ENCODE measurements at places on chromosomes 6 and 20.

DNA sequence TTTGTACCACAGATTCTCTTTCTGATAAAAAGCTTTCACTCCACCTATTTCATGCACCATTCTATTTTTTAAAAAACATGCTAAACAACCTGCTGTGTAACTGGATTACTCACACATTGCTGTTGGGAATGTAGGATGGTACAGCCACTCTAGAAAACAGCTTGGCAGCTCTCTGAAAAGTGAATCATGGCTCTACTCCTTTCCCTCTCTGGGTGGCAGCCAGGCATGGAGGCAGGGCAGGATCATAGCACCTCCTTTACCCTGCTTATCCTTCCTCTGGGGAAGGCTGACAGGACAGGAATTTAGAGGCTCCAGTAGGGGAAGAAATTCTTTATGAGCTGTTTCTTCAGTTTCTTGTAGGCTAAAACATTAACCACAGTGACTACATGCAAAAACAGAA, 6.7 kb upstream of the VNN2 start:
- no peak for DNase-seq

DNA sequence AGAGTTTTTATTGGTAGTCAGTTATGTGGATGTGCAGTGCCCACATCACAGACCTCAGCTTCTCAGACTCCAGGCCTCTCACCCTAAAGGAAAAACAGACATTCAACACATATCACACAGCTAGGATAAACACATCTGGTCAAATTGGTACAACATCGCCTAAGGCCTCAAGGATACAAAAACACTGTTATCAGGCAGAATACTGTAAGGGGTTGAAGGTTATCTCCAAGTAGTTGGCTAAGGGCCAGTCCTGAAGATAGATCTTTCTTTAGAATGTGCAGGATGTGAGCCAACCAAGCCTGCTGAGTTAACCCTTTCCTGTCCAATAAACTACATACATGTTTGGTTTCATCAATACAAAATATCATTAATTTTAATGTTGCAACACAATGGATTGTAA, 308.4 kb upstream of the GJE1 start:
- DNase-seq: no peak

GRCh38 chr20:3697588-3698305, 14.7 kb downstream of the SIGLEC1 start:
- no peak for DNase-seq

DNA sequence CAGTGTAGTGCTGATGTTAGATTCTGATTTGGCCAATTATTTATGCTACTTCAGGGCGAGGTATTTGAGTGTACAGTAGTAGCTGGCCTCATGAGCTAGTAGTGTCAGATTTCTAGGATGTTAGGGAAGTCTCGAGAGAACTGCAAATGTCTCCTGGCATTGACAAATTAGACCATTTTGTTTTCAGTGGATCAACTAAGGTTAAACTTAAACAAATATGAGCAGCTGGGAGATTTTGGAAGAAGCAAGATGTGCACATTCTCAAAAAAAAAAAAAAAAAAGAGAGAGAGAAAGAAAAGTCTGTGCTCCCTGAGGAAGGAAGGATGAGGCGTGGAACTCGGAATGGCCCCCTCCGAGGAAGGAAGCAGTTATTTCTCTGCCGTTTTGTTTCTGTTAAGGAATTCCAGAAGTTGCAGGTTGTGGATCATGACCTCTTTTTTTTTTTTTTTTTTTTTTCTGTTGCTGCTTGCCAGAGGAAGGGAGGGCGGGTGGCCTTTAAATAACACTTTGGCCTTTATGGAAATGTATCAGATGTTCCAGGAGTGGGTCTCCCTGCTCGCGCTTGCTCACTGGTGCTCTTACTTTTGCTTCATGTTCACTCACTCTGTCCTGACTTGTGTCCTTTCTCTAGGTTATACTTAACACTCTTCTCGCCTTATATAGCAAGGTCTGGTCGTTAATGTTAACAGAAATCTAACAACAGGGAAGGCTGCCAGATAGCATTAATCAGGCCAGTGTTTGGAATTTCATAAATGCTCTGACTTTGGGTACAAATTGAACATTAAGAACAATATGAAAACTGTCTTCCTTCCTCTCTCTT, 124.4 kb downstream of the TCP11 start:
- DNase-seq: no peak

DNA sequence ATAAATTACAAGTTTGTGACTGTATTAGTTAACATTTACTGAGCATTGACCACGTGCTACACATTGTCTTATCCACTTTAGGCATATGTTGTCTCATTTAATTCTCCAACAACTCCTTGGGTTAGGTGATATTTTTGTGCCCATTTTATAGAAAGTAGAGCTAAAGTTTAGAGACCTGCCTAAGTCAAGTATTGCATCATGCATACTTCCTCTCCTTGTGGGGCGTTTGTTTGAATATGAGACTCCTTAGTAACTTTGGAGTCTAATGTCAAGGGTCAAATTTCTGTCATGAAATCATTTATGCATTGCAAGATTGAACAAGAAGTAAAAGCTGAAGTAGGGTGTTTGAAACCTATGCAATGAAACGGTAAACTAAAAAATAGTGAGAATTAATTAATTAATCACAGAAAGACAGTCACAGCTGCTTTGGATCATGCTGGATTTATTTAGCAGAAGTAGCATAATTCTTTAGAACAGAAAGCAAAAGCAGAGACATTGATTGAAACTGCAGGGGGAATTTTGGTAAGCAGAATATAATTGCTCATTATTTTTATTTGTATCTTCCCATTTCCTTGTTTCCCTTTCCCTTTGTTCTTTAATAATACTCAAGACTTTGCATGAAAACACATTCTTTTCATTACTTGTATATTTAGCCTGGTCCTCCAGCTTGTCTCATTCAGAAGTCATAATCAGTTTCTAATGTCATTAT, 1374.4 kb upstream of the GJE1 start:
- no peak for DNase-seq
